Stimulated activated naive CD8-positive, alpha-beta T cell treated with anti-CD3 and anti-CD28 coated beads, Interleukin-15, amount 100 ng/mL, for 72 hours (primary cell): ENCODE measurements at places on chromosomes 7 and 10.

DNA sequence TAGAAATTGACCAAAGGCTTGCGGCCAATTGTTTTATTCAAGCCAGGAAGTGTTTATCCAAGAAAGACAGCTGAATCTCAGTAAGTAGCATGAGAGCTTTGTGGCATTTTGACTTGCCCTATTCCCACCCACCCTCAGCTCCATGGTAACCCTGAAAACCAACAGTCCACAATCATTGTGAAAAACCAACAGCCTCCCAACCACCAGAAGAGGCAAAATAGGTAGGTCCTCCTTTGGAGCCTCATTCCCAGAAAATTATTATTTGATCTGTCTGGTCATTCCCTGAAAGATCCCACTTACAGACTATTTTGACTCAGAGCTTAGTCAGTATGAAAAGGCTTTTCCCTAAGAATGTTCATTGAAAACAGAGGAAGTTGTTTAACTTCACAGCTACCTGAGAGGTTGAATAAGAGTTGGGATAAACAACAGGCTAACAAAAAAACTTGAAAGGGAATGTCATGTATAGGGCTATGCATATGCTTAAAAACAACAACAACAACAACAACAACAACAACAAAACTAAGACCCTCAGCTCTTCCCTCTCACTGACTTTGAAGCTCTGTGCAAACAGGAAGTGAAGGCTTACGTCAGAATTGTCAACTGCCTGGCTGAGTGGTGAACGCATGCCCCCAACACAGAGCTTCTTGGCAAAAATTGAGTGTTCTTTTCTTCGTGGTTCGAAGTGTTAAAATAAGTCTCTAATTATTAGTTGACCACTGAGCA lies 11.2 kb downstream of the KPNA7 start:
- no peak for DNase-seq

DNA sequence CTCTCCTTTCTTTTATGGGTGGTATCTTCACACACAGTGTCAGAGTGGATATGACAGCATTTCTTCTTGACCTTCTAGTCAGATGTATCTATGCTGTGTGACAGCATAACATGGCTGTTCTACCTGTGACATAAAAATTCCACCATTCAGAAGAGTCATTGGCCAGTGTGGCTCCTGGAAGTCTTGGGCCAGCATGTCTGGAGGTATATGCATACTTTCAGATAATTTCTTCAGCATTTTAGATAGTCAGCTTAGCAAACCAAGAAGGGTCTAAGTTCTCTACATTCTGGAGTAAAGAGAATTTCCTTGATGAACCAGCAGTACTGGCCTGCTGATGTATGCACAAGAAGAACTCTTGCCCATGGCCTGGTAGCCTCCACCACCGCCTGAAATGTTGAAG lies 179.3 kb downstream of the BMPER start:
- DNase-seq = no peak

DNA sequence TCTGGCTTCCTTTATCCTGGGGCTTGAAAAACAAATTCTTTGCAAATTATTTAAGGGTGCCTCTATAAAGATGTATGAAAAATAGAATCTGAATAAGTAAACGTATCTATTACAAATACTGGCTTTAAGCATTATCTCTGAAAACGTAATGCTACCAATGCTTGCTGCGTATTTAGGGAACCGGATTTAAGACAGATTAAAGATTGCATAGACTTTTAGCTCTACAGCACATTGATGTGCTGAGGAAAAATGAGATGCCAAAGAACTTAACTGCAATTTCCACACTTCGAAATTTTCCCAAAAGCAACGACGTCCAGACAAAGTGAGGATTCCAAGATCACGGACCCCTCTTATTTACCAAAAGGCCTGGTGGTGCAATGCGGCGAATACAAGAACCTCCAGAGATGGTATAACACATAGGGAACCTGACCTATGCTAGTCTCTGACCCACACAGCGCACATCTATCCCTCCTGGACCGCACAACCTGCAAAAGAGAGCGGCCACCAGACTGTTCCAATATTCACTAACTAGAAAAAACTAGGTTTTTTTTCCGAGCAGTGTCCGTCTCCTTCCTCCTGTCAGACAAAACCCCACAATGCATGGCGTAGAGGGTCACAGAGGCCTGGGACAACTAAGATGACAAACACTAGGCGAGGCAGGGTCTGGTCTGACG lies 34.3 kb upstream of the PHF14 start:
- DNase-seq = no peak

- DNase-seq = no peak
These were observed 494.3 kb downstream of the GALNT17 start for GRCh38 chr7:71626206-71626605.
